Stimulated activated CD4-positive, alpha-beta T cell treated with anti-CD3 and anti-CD28 coated beads, Interleukin-4, amount 100 ng/mL, for 4 hours (primary cell): ENCODE measurements at places on chromosomes 6 and 20.

GRCh38 chr6:132130626-132131298 is 179.6 kb upstream of the CCN2 start:
- no peak for DNase-seq

GRCh38 chr6:169078399-169079145 is 175.1 kb downstream of the THBS2 start:
- DNase-seq = no peak

DNA sequence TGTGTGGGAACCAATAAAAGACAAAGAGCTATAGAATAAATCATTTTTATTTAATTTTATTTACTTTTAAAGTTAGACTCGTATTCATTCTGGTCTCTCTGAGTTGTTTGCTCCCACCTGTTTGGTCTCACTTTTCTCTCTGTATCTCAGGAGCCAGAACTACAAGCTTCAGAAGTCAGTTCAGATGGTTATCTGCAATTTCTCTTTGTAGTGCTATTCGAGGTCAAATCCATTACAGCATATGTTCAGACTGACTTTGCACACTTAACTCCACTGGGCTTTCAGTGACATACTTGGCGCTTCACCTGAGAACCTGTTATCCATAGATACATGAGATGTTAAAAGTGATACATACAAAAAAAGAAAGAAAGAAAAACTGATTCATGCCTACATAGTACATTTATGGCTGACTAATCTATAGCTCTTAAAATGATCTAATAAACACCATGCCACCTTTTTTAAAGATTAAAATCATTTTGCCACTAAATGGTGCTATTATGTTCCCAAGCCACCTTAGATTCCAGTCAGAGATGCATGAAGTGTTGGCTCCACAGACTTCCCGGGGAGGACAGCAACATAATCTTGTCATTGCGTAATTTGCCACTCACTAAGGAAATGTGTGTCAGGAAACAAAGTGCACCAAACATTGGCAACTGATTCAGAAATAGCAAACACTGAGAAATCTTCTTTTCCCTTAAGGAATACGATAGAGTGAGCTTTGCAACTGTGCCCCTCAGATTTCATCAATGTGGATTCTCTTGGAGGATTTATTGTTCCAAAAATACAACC is 396.7 kb downstream of the HACE1 start:
- DNase-seq = no peak

DNA sequence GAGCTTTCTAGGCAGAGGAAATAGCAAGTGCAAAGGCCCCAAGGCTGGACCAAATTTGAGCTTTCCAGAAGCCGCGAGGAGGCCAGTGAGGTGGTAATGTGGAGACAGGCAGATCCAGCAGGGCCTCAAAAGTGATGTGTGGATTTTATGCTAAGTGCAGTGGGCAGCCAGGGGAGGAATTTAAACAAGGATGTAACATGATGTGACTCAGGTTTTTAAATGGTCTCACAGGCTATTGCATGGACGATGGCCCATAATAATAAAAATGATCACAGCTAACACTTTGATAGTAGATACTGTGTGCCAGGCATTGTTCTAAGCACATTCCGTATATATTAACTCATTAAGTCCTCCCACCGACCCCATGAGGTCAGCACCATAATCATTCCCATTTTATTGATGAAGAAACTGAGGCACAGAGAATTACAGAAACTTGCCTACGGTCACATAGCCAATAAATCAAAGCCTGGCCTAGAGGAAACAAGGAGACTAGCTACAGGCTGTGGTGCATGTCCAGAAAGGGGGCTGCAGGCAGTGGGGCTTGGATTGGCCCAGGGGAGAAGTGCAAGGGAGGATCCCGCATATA is 18.0 kb upstream of the PREX1 start:
- DNase-seq = no peak

DNA sequence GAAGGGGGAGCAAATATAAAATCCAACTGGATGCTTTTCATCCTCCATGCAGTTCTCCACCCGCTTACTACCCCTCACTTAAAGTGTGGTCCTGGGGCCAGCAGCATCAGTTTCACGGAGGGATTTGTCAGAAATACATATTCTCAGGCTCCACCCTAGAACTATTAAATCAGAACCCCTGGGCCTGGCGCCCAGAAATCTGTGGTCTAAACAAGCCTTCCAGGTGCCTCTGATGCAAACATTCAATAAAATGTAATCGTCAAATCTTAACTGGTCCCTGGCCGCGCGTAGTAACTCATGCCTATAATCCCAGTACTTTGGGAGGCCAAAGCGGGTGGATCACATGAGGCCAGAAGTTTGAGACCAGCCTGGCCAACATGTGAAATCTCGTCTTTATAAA is 47.7 kb downstream of the ATXN1 start:
- DNase-seq = no peak

- DNase-seq = no peak
These were observed 116.5 kb downstream of the LY86 start for GRCh38 chr6:6705061-6705425.
